ENCODE measurements at places on chromosomes 5 and 9. TPM values are rescaled to one million over a fixed set of nuclear protein-coding genes. Genes with fewer than 3 reads are reported as not detected.

The DRD1 gene
- not detected for total RNA-seq

The TTC33 gene
- 18.9 TPM for total RNA-seq

The BARHL1 gene
- total RNA-seq = not detected

The VAV2 gene
- total RNA-seq = 17.4 TPM

The PCDHA6 gene
- 0.77 TPM for total RNA-seq

The PAEP gene
- total RNA-seq = not detected

The TOPORS gene
- total RNA-seq = 45.7 TPM

The CD180 gene
- total RNA-seq = not detected

The GMCL2 gene
- total RNA-seq = not detected

The PAX5 gene
- not detected for total RNA-seq

The KCNMB1 gene
- under 0.01 TPM for total RNA-seq

The DND1 gene
- 0.33 TPM for total RNA-seq

The ZNF366 gene
- under 0.01 TPM for total RNA-seq

The FCN1 gene
- not detected for total RNA-seq

The FOXI1 gene
- not detected for total RNA-seq

The MEIKIN gene
- not detected for total RNA-seq

The ELAVL2 gene
- total RNA-seq = under 0.01 TPM

The DOCK2 gene
- 3.0 TPM for total RNA-seq

The LMNB1 gene
- 101 TPM for total RNA-seq

The DAB2 gene
- total RNA-seq = 106 TPM

The PLCXD3 gene
- 5.5 TPM for total RNA-seq

The SLC34A3 gene
- total RNA-seq = not detected

The SPINK1 gene
- 0.33 TPM for total RNA-seq

The TLX3 gene
- not detected for total RNA-seq

The GABRA6 gene
- total RNA-seq = not detected

The SLC46A2 gene
- not detected for total RNA-seq

The SHISAL2B gene
- not detected for total RNA-seq

The MROH2B gene
- total RNA-seq = not detected

The FOXD4L4 gene
- total RNA-seq = 0.22 TPM

The NEUROG1 gene
- total RNA-seq = not detected

The C5orf58 gene
- total RNA-seq = not detected

The FRMD3 gene
- total RNA-seq = 1.4 TPM

The PCA3 gene
- total RNA-seq = under 0.01 TPM

The INSYN2B gene
- total RNA-seq = 11.2 TPM

The TRIM36 gene
- total RNA-seq = 2.4 TPM

The FBXL7 gene
- 4.2 TPM for total RNA-seq

The SLC1A1 gene
- 15.7 TPM for total RNA-seq

The LHFPL2 gene
- total RNA-seq = 72.5 TPM

The TAF11L10 gene
- not detected for total RNA-seq

The IFNA13 gene
- not detected for total RNA-seq

The PDE8B gene
- 0.22 TPM for total RNA-seq

The TMEM161B gene
- 20.6 TPM for total RNA-seq

The PCDHA9 gene
- 0.11 TPM for total RNA-seq

The HBEGF gene
- 12.4 TPM for total RNA-seq

All from uterine smooth muscle cell (primary cell).